Breast epithelium (tissue), 4 donors: ENCODE measurements at places on chromosomes 3 and 15.
A peak's percentile ranks its signal among the peaks of the same experiment; 100 is the strongest.

GRCh38 chr3:184523825-184524615 is 37.6 kb upstream of the EPHB3 start:
- DNase-seq, result no peak

DNA sequence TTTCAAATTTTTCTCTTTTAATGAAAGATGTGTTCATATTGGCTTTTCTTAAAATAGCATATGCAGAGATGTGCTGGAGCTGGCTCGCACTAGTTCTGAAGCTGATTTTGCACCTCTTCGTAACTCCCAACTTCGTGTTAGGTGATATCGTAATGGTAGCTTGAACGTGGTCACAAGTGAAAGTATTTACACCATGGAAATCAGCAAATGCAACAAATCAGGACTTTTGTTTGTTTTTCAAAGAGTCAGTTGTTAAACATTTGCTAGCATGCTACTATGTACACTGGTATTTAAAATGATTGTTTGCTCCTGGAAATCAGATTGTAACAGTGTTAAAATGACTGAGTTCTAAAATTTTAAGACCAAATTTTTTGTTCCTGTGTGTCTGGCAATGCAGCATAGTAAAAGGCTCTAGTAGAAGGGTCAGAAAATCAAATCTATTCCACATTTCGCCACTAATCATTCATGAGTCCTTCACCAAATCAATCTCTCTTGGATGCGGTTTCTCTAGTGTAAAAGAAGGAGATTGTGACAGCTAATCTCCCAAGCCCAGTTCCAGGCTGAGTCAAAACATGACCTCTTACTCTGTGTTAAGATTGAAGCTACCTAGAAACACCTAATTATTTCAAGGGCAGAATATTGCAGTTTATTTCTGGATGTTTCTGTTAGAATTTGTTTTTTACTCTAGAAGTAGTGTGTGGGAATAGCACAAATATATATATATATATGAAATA is 34.3 kb upstream of the CMC1 start:
- no peak for DNase-seq

DNA sequence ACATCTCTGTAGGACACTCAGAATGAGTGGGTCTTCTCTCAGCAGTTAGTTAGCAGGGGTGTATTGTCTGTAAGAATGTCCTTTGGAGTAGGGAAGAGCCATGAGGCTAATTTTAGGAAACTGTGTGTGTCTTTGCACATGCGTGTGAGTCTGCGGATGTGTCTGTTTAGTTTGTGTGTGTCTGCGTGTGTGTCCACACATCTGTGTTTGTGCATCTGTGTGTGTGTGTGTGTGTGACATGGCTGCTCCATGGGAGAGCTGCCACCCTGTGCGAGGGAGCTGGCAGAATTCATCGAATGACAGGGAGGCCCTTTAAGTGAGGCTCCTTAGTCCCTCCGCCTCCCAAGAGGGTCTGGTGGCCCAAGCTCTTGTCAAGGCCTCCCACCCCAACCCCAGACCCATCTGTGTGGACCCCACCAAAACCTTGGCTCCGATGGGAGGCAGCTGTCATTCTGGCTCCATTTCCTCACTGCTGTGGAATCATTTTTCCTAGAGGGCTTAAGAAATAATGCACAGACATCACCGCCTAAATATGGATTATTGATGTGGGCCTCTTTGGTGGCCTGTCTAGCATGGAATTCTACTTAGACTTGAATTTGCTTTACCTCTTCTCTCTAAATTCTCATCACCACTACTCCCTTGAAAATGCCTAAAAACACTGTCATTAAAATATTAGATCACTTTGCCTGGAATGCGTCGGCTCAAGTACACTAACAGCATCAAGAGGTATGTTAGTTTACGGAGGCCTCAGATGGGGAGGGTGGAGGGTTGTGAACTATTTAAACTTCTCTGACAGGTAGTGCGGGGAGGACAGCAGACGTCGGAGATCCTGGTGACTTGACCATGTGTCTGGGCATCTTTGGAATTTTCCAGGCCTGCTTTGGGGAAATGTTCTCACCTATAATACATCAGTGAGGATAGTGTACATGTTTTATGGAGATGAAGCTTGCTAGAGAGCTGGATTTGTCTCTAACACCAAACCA is 9.4 kb downstream of the ESYT3 start:
- peak; percentile 24 for DNase-seq

GRCh38 chr3:10597733-10598132 is 92.3 kb upstream of the ATP2B2 start:
- DNase-seq, result no peak

- peak; percentile 51 for DNase-seq
These were observed 2.9 kb downstream of the GATA2 start for GRCh38 chr3:128489927-128490649.

- no peak for DNase-seq
These were observed 1.1 kb downstream of the KLHL6 start for GRCh38 chr3:183554377-183554776.

- no peak for DNase-seq
These were observed 169.3 kb downstream of the RAB11A start for GRCh38 chr15:66038387-66039116.
